IPS DF 6.9 (cell line): ENCODE measurements at places on chromosomes 2 and 18.

DNA sequence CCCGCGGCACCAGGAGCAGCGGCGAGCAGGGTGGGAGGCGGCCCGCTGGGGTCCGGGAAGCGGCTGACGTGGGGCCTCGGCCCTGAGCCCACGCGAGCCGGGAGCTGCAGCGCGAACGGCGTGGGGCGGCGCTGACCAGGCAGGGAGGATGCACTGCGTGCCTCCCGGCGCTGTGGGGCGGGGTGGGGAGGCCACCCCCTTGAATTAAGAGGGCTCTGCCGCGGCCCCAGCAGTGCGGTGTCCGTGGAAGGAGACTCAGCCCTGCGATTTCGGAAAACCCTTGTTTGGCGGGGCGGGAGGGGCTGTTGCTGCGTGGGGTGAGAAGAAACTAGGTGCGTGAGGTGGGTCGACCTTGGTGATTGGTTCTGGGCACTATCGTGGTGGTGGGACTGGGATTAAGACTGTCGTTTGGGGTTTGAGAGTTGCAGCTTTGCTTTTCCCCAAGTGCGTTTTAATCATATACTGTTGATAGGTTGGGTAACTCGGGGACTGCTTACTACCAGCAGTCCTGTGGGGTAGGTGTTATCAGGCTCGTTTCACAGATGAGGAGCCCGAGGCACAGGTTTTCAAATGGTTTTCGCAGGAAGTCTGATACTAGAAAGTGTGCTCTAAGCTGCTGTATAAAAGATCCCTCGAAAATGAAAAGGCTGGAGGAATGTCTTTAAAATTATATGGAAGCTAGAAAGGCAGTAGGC lies 722 bp downstream of the ACSL3 start:
- no peak for DNase-seq
- H3K36me3 ChIP-seq = no peaks in the 10 kb centered on the region
- H3K27ac ChIP-seq = no peak overlapping the region
- peak overlapping the region; percentile 77 for H3K4me3 ChIP-seq
- no peaks in the 10 kb centered on the region for H3K27me3 ChIP-seq

DNA sequence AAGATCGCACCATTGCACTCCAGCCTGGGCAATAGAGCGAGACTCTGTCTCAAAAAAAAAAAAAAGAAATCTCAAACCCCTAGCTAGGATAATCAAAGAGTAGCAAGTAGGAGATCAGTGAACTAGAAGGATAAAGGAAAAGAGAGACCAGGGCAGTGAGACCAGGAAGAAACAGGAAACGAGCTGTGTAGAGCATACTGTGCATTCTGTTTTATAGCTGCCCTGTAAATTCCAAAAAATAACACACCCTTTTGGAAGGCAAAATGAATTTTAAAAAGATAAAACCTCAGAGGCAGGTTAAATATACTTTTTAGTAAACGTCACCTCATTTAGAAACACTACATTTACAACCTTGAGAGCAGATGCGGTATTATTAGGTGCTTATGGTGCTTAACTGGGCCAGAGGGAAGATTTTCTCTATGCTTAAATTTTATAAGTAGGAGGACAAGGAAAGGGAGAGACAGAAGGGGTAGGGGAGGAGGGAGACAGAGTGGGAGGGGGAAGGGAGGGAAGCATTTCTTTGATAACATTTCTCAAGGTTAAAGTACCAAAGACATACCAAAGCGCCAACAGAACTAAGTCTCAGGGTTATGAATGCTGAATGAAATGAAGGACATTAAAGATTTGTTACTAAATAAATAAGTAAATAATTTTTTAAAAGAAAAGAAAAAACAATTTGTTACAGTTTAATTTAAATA lies 30.1 kb downstream of the FEZ2 start:
- H3K27ac ChIP-seq = no peak overlapping the region
- DNase-seq = no peak
- peaks cover 4% of the 10 kb centered on the region; the same call in 1 of the 2 replicates for H3K4me1 ChIP-seq
- H3K4me3 ChIP-seq = no peak overlapping the region

- no peak overlapping the region for H3K4me3 ChIP-seq
- H3K36me3 ChIP-seq = no peaks in the 10 kb centered on the region
- DNase-seq = no peak
- peaks cover 10% of the 10 kb centered on the region for H3K4me1 ChIP-seq
- H3K27ac ChIP-seq = no peak overlapping the region
- H3K27me3 ChIP-seq = no peaks in the 10 kb centered on the region
These were observed 3.7 kb upstream of the CEBPZOS start for GRCh38 chr2:37192551-37192950.

DNA sequence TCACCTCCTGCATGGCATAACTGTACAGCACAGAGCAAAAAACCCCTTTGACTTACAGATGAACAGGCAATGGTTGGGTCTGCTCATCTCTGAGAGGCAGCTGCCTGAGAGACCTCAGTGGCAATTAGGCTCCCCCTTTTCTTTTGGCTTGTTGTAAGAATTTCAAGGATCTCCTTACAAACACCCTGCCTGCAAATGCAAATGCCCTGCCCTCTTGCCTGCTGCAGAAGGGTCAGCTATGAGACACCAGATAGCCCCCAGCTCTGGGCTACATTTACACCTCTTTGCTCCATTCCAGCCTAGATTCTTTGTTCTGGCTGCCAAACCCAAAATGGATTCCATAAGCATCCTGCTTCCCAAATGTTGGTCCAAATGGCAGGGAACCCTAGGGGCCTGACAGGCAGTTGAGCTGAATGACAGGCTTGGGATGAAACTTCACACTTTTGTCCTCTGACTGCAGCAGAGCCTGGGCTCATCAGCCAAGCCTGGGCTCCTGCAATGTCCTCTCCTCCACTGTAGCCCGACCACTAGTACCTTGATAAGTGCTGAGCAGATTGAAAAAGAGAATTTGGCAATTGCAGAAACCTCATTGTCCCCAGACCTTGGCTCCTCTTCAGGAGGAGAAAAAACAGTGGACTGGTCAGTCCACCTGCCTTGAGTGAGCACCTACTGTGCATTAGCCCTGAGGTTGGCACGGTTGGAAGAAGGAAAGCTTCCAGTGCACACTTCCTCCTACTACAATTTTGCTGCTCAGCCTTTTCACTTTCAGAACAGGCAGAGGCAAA lies 678.3 kb downstream of the BCL11A start:
- no peaks in the 10 kb centered on the region for H3K27me3 ChIP-seq
- no peak overlapping the region for H3K27ac ChIP-seq
- H3K4me3 ChIP-seq = no peak overlapping the region
- DNase-seq = no peak

GRCh38 chr2:163471947-163472346 lies 263.9 kb downstream of the FIGN start:
- no peaks in the 10 kb centered on the region for H3K36me3 ChIP-seq
- peak; percentile 2 for DNase-seq
- H3K27ac ChIP-seq = no peak overlapping the region
- H3K4me3 ChIP-seq = no peak overlapping the region
- H3K27me3 ChIP-seq = no peaks in the 10 kb centered on the region
- H3K4me1 ChIP-seq = peaks cover 1% of the 10 kb centered on the region; the same call in 1 of the 2 replicates

DNA sequence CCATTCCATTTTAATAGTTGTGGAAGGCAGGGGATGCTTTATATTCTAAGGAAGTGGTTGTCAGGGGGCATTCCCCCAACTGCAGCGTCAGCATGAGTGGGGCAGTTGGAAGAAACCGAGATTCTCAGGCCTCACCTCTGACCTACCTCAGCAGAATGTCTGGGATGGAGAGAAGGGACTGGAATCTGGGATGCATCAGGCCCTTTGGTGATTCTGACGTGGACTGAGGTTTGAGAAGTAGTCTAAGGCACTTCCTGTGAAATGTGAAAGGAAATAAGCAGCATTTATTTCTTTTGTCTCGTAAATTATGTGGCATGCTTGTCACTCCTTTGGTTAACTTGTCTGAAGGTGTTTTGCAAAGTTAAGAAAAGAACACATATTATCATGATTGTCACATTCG lies 540.7 kb upstream of the NETO1 start:
- no peaks in the 10 kb centered on the region for H3K27me3 ChIP-seq
- H3K4me3 ChIP-seq = no peak overlapping the region
- DNase-seq = no peak
- H3K36me3 ChIP-seq = no peaks in the 10 kb centered on the region
- H3K27ac ChIP-seq = no peak overlapping the region

- no peaks in the 10 kb centered on the region for H3K36me3 ChIP-seq
- H3K4me3 ChIP-seq = no peak overlapping the region
- DNase-seq = no peak
- H3K4me1 ChIP-seq = no peaks in the 10 kb centered on the region
- H3K27me3 ChIP-seq = no peaks in the 10 kb centered on the region
These were observed 80.5 kb downstream of the CERKL start for GRCh38 chr2:181576431-181576830.

GRCh38 chr2:209368914-209369313 lies 54.9 kb upstream of the MAP2 start:
- DNase-seq = no peak
- H3K27me3 ChIP-seq = no peaks in the 10 kb centered on the region
- no peak overlapping the region for H3K4me3 ChIP-seq
- no peaks in the 10 kb centered on the region for H3K36me3 ChIP-seq
- H3K4me1 ChIP-seq = no peaks in the 10 kb centered on the region

GRCh38 chr2:35343135-35343534 lies 1012.4 kb upstream of the CRIM1 start:
- peak; percentile 7 for DNase-seq
- no peaks in the 10 kb centered on the region for H3K27me3 ChIP-seq
- H3K27ac ChIP-seq = no peak overlapping the region
- H3K4me1 ChIP-seq = no peaks in the 10 kb centered on the region

DNA sequence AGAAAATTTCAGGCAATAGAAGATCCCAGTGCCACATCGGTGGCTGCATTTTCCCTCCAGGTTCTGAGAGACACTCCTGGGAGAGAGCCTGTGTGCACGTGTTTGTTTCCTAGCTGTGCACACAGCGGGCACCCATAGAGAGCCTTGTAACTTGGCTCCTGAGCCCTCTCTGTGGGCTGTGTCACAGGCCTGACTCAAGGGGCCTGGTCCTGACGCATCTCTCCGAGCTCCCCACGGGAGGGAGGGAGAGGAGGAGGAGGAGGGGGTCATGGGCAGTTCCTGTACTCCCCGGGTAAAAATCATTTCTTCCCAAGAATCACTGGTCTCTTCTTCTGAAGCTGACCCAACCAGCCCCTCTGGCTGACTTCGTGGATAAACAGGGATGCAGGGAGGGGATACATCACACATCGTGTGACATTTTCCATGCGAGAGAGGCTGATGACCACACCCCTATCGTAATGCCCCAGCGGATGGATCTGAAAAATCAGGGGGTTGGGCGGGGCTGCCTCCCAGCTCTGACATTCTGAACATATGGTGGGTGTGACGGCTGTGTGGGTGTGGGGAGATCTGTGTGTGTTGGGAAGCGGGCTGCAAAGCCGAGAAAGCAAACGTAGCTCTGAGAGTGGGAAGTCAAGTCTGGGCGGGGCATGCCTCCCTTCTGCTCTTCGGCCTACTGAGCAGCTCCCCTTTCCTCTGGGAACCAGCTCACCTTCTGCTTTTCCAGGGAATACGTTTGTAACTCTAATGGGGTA lies 308.3 kb upstream of the HS6ST1 start:
- no peaks in the 10 kb centered on the region for H3K36me3 ChIP-seq
- no peaks in the 10 kb centered on the region for H3K4me1 ChIP-seq
- H3K27ac ChIP-seq = no peak overlapping the region
- no peaks in the 10 kb centered on the region for H3K27me3 ChIP-seq

GRCh38 chr2:24919506-24920097 lies 435 bp downstream of the ADCY3 start:
- H3K36me3 ChIP-seq = 0 out of 2 replicates have a peak, but pooled peaks cover 3% of the 10 kb centered on the region
- H3K4me1 ChIP-seq = no peaks in the 10 kb centered on the region; the same call in 1 of the 2 replicates
- H3K4me3 ChIP-seq = peak overlapping the region; percentile 69
- no peak overlapping the region for H3K27ac ChIP-seq
